ENCODE measurements at places on chromosomes 5 and 9.

GRCh38 chr9:21580636-21581378 is 98.7 kb upstream of the IFNE start:
- no peak for DNase-seq

- DNase-seq, result no peak
Measured at GRCh38 chr5:117803533-117803932, 1184.8 kb downstream of the DTWD2 start.

GRCh38 chr5:170300361-170301013 is 2.9 kb upstream of the LCP2 start:
- DNase-seq, result no peak

DNA sequence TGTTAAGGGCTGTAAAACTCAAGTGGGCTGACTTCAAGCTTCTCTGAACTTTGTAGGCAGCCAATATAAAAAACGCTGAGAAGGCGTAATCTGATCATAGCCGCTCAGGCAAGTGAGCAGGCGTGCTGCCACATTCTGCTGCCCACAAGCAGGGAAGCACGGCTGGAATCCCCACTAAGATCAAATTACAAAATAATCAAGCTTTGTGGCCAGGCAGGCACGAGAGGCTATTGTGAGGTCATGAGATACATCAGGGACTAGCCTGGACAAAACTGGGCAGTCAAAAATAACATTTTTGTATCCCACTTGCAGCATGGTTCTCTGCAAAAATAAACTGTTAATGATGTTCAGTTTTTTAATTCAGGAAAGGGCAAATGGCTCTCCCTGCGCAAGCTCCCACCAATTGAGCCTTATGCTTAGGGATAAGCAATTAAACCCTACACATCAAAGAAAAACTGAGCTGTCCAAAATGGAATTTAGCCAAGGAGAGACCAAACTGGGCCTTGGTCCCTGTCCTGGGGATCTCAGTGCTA is 64.0 kb downstream of the POU5F2 start:
- no peak for DNase-seq

GRCh38 chr9:88673886-88674285 is 138.9 kb downstream of the NXNL2 start:
- DNase-seq, result no peak

DNA sequence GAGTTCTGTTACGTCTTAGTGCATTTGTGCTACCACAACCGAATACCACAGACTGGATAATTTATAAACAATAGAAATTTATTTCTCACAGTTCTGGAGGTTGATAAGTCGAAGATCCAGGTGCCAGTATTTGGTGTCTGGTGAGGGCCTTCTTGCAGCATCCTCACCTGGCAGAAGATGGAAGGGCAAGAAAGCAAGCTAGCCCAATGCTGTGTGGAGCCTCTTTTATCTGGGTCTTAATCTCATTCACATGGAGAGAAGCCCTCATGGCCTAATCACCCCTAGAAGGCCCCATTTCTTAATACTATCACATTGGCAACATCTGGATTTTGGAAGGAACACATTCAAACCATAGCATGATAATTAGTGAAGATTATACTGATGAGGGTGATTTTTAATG is 159.3 kb downstream of the CHSY3 start:
- no peak for DNase-seq

Data from OCI-LY7 (cell line).